ENCODE measurements at places on chromosomes 12 and 14.
A peak's percentile ranks its signal among the peaks of the same experiment; 100 is the strongest.

GRCh38 chr12:88015825-88016224 lies 13.4 kb downstream of the C12orf50 start:
- no peak for DNase-seq

- DNase-seq: no peak
These were observed 38.1 kb downstream of the LRTM2 start for GRCh38 chr12:1858456-1858855.

GRCh38 chr14:100709289-100710284 lies 17.1 kb upstream of the DLK1 start:
- peak; percentile 34 for DNase-seq

- no peak for DNase-seq
These were observed 183.3 kb upstream of the SEL1L start for GRCh38 chr14:81716953-81717352.

- no peak for DNase-seq
These were observed 51.8 kb downstream of the PRIMA1 start for GRCh38 chr14:93736378-93737014.

DNA sequence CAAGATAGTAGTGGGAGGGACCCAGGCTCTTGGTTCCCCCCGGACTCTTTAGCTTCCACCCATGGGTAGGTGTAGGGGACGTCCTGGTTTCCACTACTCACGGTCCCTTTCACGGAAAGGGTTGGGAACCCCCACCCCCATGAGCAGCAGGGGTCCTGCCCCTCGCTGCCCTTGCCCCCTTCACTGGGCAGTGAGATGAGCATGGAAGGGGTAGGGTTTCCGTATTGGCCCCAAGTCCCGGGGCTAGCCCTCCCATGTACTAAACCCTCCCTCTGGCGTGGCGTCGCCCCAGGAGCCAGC lies 12.7 kb downstream of the AGAP2 start:
- DNase-seq: no peak

- DNase-seq: no peak
These were observed 32.5 kb upstream of the NXPH4 start for GRCh38 chr12:57183939-57184725.

- DNase-seq: no peak
These were observed 13.1 kb upstream of the RIN3 start for GRCh38 chr14:92500491-92500941.

GRCh38 chr12:124744273-124744640 lies 119.4 kb downstream of the SCARB1 start:
- no peak for DNase-seq

DNA sequence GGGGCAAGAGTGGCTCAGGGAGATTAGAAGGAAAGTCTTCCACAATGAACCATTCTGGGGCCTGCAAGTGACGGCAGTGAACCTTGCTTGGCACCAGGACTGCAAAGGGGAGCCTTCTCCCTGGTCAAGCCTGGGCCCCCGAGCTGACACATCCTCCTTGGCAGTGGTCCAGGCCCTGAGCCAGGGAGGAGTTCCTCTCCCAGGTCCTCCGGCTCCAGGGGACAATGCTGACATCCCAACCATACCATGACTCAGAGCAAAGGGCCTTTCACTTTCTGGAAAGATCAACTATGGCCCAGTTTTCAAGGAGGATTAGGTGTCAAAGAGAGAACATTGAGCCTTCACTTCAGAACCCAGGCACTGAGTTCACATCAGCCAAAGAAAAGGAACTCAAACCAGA lies 756.5 kb upstream of the TBX3 start:
- DNase-seq: no peak

- no peak for DNase-seq
These were observed 12.4 kb downstream of the MTERF2 start for GRCh38 chr12:106974511-106974910.

- peak; percentile 66 for DNase-seq
These were observed 8.8 kb downstream of the RASSF3 start for GRCh38 chr12:64618953-64619590.

GRCh38 chr12:32400866-32401265 lies 1.5 kb downstream of the FGD4 start:
- DNase-seq: no peak

- no peak for DNase-seq
These were observed 23.0 kb downstream of the SAMD15 start for GRCh38 chr14:77400216-77400615.

DNA sequence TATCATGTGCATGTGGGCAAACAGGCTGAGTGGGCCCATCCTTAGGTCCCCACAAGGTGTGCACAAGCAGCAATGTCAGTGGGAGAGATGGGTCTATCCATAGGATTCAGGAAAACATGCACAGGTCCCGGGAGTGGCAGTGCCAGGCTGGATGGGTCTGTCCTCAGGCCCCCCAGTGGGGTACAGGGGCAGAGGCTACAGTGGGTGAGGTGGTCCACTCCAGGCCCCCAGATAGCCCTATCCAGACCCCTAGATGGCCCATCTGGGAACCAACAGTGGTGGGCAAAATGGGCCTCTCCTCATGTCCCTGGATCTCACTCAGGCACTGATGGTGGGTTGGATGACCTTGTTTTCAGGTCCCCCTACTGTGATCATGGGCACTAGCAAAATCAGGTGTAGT lies 277.8 kb upstream of the SYT1 start:
- no peak for DNase-seq

DNA sequence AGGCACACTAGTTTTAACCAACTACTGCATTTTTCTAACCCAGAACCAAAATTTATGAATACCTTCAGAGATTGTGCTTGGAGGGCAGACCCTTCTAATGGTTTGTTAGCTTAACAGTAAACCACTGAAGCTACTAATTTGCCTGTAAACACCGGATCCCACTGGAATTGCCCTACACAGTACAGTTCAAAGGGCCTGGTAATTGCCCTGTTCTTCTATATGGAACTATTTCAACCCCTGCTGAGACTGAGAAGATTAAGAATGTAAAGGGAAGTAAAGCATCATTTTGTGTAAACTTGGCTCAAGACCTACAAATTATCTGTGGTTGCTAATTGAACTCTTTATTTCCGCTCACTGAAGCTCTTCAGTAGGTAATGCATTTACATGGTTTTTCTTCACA lies 468.1 kb downstream of the NPAS3 start:
- DNase-seq: no peak

DNA sequence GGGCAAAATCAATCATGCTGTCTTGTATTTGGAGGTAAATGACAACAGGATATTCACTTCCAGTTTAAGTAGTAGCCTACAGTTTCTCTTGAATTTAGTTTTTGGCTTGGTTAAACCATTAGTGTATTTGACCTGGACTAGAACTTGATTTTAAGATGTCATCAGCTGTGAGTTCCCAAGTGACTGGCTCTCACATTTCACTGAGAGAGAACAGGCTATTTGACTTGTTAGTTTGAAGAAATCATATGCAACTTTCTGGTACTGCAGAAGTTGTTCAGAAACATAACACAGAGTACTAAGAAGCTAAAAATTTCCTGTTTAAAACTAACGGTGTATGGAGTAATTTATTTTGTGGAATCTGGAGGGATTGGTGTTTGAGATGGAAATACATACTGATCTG lies 22.3 kb downstream of the MNAT1 start:
- peak; percentile 3 for DNase-seq

DNA sequence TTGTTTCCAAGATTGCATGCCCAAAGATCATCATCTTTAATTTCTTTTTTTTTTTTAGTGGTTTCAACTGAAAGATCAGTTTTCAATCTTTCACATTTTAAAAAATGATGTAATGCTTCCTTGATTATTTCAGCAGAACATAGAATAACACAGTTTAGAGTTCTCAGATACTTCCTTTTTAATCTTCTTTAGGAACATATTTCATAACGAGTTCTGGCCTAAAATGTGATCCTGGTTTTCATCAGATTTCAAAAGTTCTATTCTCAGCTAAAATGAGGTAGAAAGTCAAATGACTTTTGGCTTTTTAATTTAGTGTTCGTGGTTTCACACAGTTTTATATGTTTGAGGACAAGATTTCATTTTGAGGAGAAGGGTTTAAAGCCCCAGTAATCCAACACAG lies 40.0 kb upstream of the NR1H4 start:
- no peak for DNase-seq

DNA sequence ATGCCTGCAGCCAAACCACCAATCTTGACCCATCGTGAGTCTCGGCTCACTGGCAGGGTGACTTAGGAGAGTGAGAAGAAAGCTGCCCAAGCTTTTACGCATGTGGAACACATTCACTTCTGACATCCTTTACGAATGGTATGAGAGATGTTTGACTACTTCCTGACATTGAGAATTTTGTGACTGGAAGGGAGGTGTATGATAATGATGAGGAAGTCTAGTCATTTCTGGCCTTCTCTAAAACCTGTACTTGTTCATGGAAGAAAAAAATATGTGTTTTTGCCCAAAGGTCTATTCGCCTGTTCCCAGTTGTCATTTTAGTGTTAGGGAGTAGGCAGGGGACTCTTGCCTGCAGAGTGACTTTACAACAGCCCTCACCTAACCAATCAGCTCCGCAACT lies 227.2 kb upstream of the ATP2B1 start:
- DNase-seq: no peak

GRCh38 chr12:70364695-70365397 lies 1.2 kb upstream of the KCNMB4 start:
- DNase-seq: no peak

DNA sequence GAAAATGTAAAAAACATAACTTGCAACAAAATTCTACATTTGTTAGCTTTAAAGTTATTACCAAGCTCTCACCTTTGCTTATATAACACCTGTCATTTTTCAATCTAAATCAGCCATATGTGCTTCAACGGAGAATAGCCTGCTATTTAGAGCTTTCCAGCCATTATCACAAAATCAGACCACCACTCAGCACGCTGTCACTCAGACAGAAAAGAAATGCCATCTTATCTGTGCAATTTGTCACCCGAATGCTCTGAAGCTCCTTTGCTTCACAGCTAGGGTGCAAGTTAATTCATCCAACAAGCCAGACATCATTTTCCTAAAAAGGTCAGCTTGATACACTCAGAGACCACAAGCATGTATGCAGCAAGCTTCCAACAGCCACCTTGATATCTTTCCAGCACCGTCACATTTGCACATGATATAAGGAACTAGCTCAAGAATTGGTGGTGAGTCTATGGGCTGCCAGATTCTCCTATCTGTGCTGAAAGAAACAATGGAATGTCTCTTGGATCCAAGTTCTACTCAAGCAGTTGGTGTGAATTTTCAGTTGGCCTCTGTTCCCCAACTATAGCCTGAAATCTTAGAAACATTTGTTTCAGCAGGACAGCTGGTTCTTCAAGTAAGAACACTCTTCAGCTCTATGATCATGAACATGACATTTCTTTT lies 20.0 kb upstream of the IFNG-AS1 start:
- no peak for DNase-seq

DNA sequence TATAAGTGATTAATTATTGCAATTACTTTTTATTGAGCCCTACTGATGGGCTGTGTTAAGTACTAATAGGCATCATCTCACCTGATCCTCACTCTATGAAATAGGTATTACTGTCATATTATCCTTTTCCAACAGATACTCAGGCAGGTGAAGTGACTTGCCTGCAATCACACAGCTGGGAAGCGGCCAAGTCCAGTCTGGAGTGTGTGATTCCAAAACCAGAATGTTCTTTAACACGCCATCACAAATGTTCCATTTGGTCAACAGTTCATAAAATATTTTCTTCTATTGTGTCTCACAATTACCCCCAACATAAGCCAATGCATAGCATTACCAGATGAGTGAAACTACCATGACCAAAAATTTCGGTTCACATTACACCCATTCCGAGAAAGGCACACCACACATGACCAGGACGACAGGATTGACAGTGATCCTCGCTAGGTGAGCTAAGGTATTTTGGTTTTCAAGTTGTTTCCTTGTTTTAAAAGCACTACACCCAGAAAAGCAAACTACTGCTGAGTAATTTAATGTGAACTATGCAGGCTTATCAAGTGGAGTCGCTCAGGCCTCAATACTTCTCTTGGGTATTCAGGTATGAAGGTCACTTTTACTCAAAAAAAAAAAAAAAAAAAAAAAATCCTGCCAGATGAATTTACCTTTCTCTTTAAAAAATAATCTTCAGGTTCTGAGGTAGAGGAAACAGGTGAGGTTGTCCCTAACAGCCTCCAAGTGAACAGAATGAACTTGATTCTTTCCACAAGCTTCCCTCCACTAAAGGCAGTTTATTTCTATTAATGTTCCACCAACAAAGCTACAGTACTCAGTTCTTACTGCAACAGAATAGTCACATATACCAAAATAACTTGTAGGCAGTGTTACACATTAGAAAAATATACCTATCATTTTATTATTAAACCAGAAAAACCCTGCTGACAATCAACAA lies 2.4 kb downstream of the VPS37B start:
- no peak for DNase-seq

GRCh38 chr12:16112612-16113560 lies 164.6 kb downstream of the SLC15A5 start:
- DNase-seq: peak; percentile 30

DNA sequence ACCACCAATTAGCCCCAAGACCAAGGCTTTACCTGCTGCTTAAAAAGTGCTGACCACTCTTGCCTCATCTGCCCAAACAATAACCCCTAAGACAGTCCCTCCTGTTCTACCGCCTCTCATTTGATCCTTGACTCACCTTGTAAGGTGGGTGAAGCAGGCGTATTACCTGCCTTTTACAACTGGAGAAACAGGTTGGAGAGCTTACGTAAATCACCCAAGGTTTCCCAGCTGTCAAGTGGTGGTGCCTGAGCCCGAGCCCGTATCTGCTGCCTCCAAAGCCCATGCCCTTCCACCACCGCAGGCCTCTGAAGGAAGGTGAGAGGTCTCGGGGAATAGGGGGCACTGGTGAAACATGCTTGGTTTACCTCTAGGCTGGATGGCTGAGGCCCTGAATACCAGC lies 36.6 kb downstream of the MAX start:
- DNase-seq: no peak

DNA sequence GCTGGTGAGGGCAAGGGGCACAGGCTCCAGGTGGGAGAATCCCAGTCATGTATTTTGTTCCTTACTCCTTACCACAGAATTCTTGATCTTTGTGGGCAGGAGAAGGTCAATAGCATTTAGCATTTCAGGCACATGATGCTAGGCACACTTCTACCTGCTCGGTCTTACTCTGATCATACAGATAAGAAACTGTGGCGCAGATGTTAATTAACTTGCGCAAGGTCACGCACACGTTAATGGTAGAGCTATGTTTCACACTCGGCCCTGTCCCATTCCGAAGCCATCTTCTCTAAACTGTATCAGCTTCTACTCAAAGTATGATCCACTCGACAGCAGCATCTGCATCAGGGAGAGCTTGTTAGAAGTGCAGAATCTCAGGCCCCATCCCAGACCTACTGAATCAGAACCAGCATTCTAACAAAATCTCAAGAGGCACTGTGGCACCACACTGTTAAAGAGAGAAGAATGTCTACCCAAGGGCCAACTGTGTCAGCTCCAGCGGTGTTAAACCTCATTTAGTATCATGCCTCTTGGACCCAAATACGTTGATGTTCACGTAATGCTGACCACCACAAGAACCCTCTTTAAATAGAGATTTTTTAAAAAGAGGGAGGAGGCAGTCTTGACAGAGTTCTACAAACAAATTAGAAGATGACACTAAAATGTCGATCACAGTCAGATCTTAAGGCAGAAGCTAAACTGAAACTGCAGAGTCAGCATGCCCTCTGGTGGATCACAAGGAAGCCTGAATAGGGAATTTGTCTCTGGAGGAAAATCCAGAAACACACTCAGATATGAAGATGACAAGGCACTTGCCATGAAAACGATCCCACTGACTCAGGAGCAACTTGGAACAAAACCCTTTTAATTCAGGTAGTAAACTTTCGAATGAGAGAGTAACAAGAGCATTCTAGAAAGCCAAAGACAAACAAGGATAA lies 7.3 kb downstream of the STXBP6 start:
- DNase-seq: peak; percentile 67

Measured in skin of body (tissue), 3 donors.